ENCODE measurements at places on chromosomes 6 and 20. TPM values are rescaled to one million over a fixed set of nuclear protein-coding genes. Genes with fewer than 3 reads are reported as not detected.

Gene TULP4
- total RNA-seq: 61.5 TPM

DNA sequence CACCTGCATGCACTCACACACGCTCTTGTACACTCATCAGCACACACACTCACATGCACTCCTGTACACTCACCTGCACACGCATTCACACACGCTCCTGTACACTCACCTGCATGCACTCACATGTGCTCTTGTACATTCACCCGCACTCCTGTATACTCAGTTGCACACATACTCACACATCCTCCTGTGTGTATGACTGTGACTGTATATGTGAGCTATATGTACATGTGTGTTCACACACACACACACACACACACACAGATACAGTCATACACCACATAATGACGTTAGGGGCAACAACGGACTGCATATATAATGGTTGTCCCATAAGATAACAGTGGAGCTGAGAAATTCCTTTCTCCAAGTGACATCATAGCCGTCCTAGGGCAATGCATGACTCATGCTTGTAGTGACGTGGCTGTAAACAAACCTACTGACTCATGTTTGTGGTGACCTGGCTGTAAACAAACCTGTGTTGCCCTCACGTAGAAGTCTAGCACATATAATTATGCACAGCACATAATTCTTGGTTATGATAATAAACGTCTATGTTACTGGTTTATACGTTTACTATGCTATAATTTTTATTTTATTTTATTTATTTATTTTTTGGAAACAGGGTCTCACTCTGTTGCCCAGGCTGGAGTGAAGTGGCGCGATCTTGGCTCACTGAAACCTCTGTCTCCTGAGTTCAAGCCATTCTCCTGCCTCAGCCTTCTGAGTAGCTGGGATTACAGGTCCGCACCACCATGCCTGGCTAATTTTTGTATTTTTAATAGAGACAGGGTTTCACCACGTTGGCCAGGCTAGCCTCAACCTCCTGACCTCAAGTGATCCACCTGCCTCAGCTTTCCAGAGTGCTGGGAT lies 22.8 kb upstream of the TAF4 start:
- DNase-seq: no peak

- no peak for DNase-seq
These were observed 12.3 kb downstream of the FOXA2 start for GRCh38 chr20:22572023-22572422.

- no peak for DNase-seq
These were observed 35.7 kb upstream of the SLC22A1 start for GRCh38 chr6:160085713-160086505.

Measured in H9 (cell line).